ENCODE measurements at places on chromosomes 7 and 10.
A peak's percentile ranks its signal among the peaks of the same experiment; 100 is the strongest.

- DNase-seq: no peak
Observed at GRCh38 chr7:40095230-40095629, 39.2 kb downstream of the MPLKIP start.

DNA sequence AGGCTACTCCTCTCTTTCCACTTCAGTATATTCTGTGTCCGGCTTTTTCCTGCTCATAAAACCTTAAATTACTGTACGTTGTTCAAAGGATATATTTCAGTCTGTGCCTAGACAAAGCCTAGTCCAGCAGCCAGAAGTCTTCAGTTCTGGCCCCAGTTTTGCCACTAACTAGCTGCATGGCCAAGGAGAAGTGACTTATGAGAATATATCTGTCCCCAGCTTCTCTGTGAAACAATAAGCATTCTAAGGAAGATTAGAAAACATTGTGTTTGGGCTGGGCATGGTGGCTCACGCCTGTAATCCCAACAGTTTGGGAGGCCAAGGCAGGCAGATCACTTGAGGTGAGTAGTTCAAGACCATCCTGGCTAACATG lies 105.0 kb upstream of the HDAC9 start:
- DNase-seq: no peak

- DNase-seq: no peak
Observed at GRCh38 chr7:52413051-52413450, 622.4 kb upstream of the POM121L12 start.

GRCh38 chr10:21628023-21628422 lies 94.0 kb downstream of the MLLT10 start:
- no peak for DNase-seq

DNA sequence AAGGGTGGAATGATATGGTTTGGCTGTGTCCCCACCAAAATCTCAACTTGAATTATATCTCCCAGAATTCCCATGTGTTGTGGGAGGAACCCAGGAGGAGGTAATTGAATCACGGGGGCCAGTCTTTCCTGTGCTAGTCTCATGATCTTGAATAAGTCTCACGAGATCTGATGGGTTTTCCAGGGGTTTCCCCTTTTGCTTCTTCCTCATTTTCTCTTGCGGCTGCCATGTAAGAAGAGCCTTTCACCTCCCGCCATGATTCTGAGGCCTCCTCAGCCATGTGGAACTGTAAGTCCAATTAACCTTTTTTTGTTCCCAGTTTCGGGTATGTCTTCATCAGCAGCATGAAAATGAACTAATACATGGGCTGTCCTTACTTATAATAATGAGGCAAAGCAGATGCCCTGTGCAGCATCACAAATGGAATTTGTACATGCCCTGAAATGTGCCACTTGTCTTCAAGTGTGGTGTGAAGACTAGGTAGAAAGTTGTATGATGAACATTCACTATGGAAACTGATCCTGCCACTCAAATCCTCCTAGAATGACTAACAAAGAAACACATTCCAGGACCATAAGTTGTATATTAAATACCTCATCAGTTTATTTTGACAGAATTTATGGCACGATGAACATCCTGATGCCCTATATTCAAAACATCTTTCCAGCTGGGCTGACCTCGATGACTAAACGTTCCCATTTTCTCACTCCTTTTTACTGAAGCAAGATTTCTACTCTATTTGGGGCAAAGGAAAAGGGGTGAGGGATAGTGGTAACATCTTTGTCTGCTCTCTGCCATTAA lies 122.8 kb upstream of the CTTNBP2 start:
- DNase-seq: peak; percentile 1

DNA sequence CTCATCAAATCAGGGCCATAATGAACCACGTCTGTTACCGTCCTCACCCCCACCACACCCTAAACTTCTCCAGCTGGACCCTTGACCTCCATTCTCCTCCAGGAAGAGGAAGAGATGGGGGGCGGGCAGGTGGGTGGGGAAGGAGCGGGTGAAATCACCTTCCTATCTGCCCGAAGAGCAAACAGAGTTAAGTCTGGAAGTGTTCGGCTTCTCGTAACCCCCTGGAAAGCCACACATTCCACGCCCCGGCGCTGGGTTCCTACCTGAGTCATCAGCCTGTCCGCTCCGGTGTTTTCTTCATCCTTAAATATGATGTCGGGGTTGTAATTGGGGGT lies 736 bp downstream of the SHH start:
- DNase-seq: no peak

DNA sequence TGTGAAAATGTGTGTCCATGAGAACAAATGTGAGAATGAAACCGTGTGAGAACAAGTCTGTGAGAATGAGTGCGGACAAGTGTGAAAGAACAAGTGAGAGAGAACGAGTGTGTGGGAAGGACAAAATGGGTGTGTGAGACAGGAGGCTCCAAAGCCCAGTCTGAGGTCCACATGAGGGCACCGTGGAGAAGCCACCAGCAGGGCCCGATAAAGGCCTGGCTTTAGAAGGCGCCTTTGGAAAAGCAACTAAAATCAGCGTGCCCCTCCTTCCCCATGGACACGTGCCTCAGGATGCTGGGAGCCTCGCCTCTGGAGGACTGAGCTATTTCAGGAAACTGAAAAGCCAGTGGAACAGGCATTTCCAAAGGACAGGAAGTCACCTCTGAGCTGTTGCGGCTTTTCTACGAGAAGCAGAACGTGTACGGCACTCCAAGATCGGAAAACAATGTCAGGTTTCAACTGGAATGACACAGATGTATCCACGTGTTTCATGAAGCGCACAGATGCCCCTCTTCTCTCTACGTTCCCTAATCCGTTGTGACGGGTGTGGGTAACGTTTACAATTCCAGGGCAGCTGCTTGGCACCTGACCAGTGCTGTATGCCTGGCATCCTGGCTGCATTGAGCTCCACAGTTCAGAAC lies 46.4 kb downstream of the ESYT2 start:
- peak; percentile 34 for DNase-seq

- peak; percentile 39 for DNase-seq
Observed at GRCh38 chr7:116380025-116380424, 119.5 kb upstream of the CAV2 start.

DNA sequence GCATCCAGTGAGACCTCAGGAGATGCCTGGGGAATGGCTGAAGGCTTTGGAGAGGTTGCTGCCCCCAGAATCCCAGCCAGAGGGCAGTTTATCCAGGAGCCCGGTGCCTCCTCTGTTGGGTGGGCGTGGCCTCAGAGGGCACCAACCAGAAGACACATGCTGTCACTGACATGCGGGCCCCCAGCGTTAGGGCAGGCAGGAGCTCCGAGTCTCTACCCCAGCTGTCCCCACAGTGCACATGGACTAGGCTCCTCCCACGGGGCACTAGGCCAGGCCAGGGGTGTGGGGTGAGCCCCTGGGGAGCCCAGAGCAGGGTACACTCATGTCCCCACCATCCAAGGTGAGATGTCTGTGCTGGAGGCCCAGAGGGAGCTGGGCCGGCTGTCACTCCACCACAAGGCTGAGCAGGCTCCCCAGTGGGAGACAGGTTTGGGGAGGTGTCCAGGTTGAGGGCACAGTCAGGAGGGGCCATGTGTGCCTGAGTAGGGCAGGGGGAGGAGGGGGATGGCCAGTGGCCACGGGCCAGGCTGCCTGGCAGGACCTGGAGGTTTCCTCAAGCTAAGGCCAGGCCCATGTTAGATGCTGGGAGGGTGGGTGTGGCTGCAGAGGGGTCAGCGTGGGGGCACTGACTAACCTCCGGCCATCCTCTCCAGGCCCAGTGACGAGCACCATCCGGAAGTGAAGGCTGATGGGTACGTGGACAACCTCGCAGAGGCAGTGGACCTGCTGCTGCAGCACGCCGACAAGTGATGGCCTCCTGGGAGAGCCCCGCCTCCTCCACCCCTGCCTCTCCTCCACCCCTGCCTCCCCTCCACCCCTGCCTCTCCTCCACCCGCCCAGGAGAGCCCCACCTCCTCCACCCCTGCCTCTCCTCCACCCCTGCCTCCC lies 131.3 kb downstream of the FAM53B start:
- no peak for DNase-seq

DNA sequence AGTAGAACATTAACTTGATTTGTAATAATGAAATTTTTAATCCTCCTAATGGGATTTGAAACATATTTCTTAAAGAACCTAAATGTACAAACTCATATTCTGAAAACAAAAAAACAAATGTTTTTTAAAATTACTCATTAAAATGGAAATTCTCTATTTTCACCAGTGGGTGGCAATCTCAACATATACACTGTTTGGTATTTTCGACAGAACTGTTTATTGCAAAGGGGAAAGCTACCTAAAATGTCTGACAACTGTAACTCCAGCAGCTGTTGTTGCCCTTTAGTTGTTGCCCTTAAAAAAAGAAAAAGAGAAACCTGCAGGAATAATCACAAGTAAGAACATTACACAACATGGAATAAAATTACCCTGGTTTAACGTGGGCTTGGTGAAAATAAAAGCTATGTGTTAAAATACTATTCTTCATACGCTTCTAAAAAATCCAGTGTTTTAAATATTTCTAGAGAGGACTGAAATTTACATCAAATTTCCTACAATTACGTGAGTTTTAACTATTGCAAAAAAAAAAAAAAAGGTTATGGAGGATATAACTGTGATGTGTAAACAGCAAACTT lies 54.5 kb downstream of the COL1A2 start:
- DNase-seq: peak; percentile 51
